ENCODE measurements at places on chromosomes 3 and 15.

- DNase-seq, result no peak
Measured at GRCh38 chr3:171172070-171172469, 145.6 kb upstream of the SLC2A2 start.

- DNase-seq, result no peak
Measured at GRCh38 chr3:103388214-103388613, 953.4 kb downstream of the ZPLD1 start.

GRCh38 chr3:169342652-169343505 lies 320.6 kb downstream of the MECOM start:
- DNase-seq, result no peak

DNA sequence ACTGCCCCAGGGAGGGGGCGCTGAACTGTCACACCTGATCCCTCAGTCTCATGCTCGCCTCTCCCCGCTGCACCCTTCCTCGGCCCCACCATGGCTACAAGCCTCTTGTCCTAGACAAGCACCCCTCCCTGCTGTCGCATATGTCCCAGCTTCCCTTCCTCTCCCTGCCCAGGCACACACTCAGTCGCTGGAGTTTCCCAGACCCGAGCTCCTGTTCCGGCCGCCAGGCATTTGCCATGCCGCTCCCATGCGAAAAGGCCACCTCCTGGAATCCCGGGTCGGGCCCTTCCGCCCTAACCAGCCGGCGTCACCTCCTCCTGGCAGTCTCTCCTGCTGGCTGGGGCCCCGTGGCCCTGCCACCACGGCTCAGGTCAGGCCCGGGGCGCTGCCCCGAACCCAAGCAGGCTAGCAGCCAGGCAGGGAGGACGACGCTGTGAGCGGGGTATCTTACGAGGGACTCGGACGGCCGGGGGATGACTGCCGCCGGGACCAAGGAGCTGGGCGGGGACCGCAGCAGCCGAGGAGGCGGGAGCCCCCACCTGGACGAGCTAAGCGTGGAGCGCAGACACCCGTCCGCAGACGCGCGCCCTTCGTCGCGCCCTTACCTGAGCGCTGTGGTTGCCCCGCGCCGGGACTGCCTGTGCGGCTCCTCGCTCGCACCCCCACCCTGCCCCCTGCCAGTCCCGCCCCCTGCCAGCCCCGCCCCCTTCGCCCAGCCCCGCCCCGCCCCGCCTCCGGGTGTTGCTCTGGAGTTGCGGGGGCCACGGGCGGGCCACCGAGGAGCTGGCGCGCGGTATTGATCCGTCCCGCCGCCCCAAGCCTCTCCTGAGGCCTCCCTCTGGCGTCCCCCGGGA lies at the start of gene ALS2CL:
Gene ALS2CL, minus strand, starts transcription at position 642 of the 854 bp plus-strand sequence. CDS start 4,239 bp downstream, outside the sequence.
- DNase-seq, result no peak

DNA sequence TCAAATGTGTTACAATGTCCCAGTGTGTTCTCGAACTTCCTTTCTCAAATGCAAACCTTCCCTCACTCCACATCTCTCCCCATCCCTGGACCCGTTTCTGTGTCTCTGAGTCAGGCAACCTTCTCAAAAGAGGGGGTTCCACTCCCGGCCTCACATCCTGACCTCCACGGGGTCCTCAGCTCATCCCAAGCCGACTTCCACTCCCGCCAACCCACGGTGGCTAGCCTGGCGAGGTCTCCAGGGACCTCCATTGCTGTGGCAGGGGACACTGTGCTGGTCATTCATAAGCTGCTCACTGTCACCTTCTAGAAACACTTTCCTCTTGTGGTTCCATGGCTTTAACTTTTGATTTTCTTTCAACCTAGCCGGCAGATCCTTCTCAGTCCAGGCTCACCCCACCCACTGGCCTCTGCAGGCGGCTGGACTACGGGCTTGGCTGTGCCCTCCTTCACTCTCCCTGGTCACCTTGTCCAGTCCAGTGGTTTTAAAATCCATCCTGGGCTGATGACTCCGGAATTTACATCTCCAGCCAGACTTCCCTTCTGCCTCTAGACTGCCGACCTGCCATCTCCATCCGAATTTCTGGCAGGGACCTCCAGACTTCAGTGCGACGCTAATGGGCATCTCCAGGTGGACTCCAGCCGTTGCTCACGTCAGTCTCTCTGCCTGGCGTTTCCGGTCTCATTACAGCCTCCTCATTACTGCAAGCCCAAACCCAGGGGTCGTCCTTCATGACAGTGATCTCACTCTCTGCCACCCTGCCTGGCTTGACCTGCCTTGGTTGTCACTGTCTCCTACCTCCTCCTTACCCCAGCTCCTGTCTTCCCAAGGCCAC lies 20.0 kb downstream of the ABTB1 start:
- DNase-seq, result no peak

DNA sequence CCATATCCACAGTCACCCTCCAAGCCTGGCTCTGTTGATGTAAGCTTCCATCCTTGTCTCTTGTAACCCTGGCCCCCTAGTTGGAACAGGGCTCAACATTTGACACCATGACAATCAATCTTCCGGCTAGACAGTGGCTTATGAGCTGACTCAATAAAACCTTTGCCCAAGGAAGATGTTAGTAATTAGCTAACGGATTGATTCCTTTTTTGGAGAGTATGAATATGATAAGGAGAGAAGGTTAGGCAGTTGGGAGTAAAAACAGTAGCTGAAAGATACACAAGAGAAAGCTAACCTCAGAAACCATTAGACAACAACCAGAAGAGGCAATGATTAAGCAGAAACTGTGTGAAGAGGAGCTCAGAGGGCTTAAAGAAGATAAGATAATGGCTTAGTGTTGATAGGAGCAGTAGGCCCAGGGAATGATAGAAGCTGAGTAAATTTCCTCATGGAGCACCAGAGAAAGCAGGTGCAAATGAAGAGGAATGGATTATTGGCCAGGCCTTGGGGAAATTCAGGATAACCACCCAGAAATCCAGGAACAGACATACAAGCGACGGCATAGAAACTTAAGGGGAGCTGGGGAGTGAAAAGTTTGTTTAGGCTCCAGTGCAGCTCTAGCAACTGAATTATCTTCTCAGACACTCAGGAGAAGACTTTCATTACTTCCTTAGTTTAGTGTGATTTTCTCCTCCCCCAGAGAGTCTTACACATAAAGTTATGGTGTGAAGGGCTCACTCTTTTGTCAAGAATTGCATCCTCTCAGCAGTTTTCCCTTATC lies 7.8 kb upstream of the RFX7 start:
- DNase-seq, result no peak
